CD4-positive, alpha-beta T cell treated with Interleukin-17A for 1 hour (primary cell): ENCODE measurements at places on chromosomes 4 and X.

DNA sequence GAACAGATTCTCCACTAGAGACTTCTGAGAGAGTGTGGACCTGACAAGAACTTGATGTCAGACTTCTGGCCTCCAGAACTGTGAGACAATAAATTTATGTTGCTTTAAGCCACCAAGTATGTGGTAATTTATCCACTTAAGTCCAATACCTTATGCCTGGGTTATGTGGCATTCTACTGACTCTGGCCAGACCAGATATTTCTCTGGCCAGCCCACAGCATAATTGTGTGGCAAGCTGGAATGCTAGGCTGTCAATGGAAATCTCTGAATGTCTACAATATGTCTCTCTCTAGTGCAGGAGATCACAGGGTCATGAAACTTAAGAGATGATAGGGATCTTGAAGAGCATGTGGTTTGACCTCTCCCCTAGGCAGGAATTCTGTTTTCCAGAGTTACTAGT is 251.0 kb downstream of the ZNF674 start:
- no peak for DNase-seq

GRCh38 chr4:40055863-40056715 is 561 bp upstream of the N4BP2 start:
- peak; percentile 50 for DNase-seq

DNA sequence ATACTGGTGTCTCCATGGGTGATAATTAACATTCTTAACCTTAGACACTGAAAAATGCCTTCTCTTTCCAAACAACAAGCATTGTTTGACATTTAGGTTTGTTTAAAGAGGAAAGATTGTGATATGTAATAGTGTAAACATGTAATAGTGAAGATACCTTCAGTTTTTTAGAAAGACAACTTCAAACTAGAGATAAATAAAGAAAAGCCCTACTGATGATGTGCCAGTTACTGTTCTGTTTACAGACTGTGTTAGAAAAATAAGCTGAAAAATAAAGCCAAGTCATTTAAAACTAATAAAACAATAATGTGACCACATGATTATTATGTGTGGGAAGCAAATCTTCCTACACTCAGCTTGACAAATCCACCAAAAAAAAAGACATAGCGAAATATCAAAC is 2035.3 kb upstream of the TENM3 start:
- DNase-seq, result no peak

GRCh38 chr4:26081795-26082498 is 167.9 kb downstream of the SMIM20 start:
- DNase-seq, result peak; percentile 64

GRCh38 chrX:1443496-1444075 is 9.1 kb downstream of the ASMTL start:
- no peak for DNase-seq

- no peak for DNase-seq
Measured at GRCh38 chr4:1368421-1369090, 21.5 kb downstream of the UVSSA start.

GRCh38 chr4:34720571-34720970 is 1523.7 kb downstream of the ARAP2 start:
- DNase-seq, result no peak

- no peak for DNase-seq
Measured at GRCh38 chr4:114284629-114285028, 305.2 kb upstream of the ARSJ start.

GRCh38 chr4:126241634-126242033 is 926.9 kb downstream of the FAT4 start:
- no peak for DNase-seq

DNA sequence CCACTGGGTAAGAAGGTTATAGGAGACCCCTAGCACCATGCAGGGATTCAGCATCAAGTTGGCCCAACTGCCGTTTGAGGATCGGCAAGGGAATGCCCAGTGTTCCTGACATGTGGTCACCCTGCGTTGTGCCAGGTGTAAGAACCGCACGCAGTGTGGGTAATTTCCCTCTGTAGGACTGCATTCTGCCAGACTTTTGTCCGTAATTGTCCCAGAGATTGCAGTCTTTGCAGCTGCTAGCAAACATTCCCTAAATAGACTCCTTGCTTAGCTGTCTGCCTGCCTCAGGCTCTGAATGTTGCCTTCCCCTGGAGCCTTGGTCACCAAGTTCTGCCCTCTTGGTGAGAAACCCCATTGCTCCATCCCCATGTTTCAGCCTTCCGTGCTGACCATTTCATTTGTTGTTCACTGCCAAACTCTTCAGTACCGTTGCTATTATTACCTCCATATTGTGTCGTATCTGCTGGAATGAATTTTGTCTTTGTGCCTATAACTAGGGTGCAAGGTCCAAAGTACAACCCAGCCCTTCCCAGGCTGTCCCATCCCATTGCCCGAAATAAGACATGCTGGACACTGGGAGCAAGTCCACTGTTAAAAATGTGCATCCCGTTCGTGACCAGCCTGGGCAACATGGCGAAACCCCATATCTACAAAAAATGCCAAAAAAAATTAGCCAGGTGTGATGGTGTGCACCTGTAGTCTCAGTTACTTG is 53.8 kb upstream of the USP9X start:
- DNase-seq, result no peak
